ENCODE measurements at places on chromosomes 16 and 17.
A peak's percentile ranks its signal among the peaks of the same experiment; 100 is the strongest.

DNA sequence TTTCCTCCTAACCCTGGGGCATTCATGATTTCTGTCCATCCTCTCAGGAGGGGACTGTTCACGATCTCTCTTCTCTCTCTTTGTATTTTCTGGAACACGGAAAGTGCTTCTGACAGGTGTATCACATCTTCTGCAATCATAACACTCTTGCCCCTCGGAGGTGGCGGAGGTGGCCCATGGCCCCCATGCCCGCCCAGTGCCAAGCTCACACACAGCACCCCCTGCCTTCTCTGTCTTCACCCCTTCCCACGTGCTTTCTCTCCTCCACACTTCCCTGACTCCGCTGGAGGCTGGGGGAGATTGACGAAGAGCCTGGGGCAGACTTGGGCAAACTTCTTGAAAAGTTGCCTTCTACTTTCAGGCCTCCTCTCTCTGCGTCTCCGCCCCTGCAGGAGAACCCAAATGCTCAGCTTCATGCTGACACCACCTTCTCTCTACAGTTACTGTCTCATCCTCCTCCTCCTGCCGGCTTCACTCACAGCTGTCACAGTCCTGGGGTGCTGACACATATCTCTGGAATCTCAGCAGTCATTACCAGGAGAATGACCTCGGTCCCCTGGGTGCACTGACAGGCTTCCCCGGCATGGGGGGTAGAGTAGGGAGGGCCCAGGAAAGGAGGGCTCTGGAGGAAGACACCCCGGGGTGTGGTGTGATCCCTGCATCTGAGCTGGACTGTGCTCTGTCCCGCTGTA lies 127.1 kb downstream of the ENGASE start:
- no peak for DNase-seq

- peak; percentile 88 for DNase-seq
These were observed 48.7 kb upstream of the PLCG2 start for GRCh38 chr16:81730090-81731051.

DNA sequence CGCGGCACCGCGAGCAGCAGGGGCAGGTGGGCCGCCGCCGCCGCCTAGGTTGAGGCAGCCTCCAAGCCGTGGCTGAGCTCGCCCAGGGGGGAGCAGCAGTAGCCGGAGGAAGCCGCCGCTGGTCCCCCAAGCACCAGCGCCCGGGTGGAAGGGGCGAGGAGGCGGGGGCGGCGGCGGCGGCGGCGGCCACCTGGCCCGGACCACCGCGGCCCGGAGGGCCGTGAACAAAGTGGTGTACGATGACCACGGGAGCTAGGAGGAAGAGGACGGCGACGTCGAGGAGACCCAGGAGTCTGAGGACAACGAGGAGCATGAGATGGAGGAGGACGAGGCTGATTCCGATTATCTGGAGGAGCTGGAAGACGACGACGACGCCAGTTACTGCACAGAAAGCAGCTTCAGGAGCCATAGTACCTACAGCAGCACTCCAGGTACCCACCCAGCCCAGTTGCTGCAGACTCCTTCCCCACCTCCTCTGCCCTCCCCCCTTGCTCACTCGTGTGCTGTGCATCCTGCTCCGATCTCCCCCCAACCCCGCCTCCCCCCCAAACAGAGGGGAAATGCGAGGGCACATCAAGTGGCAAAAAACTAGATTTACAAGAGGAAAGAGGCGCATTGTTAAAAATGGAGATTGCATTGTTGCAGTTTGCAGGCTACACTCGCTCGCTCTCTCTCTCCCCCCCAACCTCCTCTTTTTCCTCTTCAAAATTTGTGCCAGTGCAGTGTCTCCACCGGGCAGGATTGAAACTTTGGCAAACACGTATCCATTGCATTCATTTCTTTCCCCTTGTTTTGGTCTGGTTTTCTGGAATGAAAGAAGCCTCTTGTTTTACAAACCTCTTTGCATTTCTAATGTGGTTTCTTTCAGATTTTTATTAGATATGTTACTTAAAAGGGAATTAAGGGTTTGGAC lies 41.8 kb upstream of the AMZ2 start:
- DNase-seq, result peak; percentile 11

DNA sequence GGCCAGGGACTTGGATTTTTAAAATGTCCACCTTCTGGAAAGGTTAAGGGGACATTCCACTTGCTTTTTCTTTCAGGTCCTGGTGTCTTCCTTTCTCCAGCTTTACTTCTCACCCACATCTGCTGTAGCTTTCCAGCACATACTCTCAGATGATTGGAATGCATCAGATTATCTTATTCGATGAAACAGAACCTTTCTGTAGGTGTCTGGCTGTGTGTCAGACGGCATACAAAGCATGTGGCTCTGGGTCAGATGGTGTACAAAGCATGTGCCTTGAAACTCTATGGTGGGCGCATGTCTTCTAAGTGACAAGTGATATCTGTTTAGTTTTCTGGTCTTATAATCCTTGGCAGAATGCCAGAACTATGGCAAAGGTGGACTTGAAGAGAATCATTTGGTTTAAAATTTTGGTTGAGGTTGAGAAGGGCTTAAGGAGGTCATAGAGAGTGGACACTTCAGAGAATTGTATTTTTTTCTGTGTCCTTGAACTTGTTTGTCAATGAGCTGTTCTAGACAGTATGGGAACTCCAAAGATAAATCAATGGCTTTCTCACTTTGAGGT lies 125.3 kb downstream of the FTO start:
- peak; percentile 17 for DNase-seq

DNA sequence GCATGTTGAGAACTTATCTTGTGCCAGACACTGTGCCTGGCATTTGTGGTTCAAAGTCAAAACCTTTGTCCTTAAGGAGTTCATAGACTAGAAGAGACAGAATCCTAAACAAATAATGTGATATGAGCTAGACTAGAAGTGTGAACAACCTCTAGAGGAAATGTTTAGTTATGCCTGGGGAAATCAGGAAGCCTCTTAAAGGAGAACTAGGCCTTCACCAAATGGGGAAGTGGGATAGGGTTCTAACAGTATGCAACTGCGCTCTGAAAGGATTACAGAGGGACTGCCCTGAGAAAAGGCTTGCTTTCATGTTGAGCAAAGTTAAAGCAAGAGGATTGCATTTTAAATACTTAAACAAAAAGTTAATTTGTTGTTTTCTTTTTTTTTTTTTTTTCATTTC lies 4.9 kb downstream of the RUNDC1 start:
- no peak for DNase-seq

GRCh38 chr16:48790151-48790550 lies 180.2 kb upstream of the N4BP1 start:
- no peak for DNase-seq

DNA sequence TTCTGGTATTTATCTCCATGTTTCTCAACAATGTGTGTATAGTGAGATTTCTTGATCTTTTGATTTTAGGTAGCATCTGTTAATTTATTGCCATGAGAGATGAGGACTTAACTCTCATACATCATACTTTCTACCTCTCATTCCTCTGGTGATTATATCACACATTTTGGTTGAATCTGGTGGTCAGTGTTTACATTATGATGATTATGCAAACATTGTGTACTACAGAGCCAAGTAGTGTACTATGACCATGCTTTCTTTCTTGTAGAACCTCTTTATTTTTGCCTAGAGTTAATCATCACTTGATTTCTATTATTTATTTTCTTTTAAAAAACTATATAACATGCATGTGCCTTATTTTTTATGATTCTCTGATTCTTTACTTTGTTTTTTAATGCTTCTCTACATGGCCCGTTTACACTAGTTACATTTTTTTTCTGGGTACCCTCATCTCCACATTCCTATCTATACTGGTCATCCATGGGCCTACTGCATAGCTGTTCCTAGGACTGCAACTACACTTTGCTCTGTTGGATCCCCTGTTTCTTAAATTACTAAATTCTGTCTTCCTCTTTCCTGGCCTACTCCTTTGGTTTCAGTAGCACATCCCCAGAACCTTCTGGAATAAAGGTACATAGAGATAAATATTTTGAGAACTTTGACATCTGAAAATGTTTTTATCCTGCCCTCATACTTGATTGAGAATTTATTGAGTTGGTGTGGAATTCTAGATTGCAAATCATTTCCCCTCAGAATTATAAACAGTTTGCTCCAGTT lies 63.0 kb upstream of the LRRC37A3 start:
- DNase-seq, result no peak

- DNase-seq, result no peak
These were observed 11.4 kb downstream of the TAX1BP3 start for GRCh38 chr17:3656755-3657587.

DNA sequence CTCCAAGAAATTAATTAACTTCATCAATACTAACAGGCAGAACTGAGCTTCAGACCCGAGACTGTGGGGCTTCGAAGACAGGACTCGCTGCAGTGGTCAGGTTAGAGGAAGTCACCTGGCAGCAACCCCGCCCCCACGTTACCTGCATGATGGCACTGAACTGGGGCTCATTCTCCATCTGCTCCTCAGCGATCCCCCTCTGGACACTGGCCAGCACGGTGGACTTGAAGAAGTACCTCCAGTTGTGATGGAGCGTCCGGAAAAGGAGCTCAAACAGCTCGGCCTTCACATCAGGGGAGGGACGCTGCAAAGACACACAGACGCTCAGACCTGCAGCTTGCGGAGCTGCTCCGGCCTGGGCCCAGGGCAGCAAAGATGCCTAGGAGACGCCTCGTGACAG lies 40.9 kb upstream of the GSG1L start:
- DNase-seq, result no peak

- peak; percentile 84 for DNase-seq
These were observed 6.7 kb upstream of the PHKG2 start for GRCh38 chr16:30741461-30741914.

DNA sequence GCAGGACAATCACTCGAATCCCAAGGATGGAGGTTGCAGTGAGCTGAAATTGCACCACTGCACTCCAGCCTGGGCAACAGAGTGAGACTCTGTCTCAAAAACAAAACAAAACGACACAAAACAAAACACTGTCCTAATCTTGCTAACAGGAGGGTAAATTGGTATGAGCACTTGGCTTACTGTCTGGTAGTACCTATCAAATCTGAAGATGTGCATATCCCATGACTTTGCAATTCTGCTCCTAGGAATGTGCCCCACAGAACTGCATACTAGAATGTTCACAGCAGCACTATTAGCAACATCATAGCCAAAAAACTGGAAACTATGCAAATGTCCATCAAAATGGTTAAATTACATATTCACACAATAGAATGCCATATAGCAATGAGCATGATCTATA lies 15.7 kb downstream of the MTSS2 start:
- no peak for DNase-seq

DNA sequence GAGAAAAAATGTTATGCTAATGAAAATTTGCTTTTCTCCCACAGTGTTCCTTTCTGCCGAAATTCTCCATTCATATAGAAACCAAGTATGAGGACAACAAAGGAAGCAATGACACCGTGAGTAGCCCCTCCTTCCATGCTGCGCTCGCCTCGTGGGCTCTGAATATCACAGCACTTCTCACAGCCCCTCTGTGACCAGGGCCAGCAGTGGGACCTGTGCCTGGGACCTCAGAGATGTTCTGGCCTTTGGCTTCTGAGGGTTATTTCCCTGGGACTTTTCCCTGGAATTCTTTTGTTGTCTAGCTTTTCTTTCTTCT lies 139.6 kb upstream of the NOL11 start:
- DNase-seq, result no peak

GRCh38 chr16:46972429-46973206 lies 856 bp downstream of the DNAJA2 start:
- peak; percentile 25 for DNase-seq

GRCh38 chr17:51036084-51036483 lies 84.6 kb downstream of the SPAG9 start:
- no peak for DNase-seq

Data from astrocyte of the spinal cord (primary cell).